ENCODE measurements at places on chromosomes 12 and 14.
A peak's percentile ranks its signal among the peaks of the same experiment; 100 is the strongest.

GRCh38 chr12:100579844-100580243, 6.4 kb downstream of the GAS2L3 start:
- no peak for DNase-seq

- no peak for DNase-seq
These were observed 164.5 kb upstream of the DYRK2 start for GRCh38 chr12:67483871-67484554.

DNA sequence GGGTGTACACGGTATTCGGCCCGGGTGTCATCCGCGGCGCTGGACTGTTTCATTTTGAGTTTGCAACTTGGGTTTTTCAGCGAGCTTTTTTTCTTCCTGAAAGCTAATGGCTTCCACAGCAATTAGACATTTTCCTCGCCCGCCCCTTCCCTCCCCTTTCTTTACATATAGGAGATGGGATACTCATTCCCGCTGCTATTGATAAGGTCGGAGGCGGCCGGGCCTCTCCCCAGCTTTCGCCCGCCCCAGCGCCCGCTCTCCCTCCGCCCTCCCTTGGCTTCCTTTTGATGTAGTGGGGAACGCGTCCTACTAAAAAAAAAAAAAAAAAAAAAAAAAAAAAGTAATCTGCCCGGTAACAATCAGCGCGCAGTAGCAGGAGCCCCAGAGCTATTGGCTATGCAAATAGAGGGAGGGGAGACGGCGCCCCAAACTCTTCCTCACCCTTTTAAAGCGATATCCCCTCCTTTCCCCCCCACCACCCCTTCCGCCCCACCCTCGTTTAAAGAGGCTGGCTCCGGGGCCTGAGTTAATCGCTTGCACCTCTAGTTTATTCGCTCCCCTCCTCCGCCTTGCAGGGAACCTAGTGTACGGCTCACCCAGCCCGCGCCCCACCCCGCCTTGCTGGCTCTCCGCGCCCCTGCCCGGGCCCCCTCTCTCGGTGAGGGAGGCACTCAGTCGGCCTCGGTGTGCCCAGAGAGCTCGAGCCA, 1.7 kb upstream of the CCND2 start:
- DNase-seq, result peak; percentile 78

GRCh38 chr12:1917172-1918070, 1.0 kb downstream of the CACNA2D4 start:
- no peak for DNase-seq

- DNase-seq, result no peak
These were observed 362.6 kb downstream of the DAD1 start for GRCh38 chr14:22226381-22226780.

GRCh38 chr14:34103176-34103575, 152.3 kb upstream of the EGLN3 start:
- no peak for DNase-seq

DNA sequence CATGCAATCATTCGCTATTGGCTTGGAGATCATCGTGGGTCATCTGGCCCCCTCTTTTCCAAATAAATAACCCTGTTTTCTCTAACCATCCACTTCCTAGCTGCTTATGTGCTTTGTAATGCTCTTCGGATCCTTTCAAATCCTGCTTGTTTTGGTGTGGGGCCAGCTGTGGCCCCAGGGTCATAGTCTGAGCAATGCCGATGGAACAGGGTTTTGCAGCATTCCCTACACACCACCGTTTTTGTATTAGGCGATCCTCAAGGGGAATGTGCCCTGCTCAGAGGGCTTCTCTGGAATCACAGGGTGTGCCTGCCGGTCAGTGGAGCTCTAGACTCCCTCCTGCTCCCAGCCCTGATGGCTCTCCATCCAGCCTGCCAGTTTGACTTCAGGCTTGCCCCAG, 78.1 kb upstream of the NRXN3 start:
- DNase-seq, result no peak

GRCh38 chr12:68864604-68865003, 56.6 kb downstream of the MDM2 start:
- DNase-seq, result no peak

DNA sequence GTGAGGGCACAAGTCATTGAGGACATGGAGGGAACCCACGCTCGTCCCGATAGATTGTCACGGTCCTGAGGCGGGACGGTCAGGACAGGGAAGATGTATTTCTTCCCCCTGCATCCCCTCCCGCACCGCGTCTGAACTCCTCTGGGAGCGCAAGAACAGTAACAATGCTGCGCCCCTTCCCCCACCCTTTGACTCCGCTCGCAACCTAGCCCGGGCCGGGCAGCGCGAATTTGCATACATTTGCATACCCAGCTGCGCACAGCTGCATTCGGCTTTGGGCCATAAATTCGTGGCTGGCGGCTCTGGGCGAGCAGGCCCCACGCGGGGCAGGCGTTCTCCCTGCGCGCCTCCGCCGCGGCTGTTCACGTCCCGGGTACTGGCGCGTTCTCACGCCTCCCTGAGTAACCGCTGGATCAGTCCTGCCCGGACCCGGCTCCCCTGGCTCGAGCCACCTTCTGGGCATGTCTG, 29.0 kb upstream of the SMUG1 start:
- DNase-seq, result no peak

- no peak for DNase-seq
These were observed 119.3 kb upstream of the MDM1 start for GRCh38 chr12:68451261-68452077.

DNA sequence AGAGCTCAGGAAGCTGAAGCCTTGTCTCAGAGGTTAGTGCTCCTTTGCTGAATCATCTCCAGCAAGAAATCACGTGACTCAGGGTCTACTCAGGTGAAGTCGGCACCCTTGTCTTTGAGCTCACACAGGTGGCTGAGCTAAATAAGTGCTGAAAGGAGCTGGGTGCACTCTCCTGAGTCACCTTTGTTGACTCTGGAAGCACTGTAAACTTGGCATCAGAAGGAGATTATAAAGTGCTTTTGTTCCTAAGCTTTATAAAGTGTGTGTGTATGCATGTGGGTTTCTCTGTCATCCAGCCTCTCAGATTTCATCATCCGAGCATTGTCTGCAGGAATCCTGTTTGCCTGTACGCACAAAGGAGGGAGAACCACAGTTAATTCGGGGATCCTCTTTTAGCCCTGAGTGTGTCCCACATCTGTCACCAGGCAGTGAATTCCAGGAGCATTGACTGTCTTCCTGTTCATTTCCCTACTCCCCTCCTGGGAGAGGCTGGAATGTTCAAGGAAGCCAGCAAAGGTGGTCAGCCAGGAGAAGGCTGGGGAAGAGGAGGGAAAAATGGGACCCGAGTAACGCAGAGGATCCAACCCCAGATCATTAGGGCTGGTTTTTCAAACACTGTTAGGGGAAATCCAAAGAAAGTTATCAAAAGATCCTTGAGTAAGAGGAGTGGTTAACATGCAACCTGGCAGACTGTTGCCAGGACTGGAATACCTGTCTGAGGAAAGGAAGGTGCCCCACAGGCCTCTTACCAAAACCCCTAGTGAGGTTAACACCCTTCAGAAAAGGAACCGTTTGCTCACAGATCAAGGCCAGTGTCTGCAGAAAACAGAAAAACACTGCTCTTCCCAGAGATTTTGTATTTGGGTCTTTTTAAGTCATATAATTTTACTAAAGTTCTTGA, 157.5 kb upstream of the HIF1A start:
- no peak for DNase-seq

DNA sequence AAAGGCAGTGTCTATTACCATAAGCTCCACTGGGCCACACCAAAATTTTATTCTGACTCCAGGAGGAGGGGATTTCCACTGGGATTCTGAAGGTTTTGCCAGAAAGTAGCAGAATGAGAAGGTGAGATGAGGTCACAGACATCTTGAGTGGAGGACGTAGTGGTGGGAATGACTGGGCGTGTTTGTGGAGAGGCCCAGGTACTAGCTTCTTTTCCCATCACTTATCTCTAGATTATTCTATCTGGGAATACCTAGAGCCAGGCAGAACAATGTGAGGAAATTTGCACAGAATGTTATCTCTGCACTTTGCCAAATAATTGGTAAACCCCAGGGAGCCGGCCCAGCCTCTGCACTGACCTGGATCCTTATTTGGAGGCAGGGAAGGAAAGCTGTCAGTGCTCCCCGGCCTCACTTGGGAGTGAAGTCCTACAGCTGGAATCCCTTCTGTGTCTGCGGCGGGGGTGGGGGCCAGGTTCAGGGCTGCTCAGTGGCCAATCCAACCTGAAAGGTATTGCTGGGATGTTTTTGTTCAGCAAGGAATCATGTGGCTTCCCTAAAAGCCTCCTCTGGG, 129.4 kb downstream of the C12orf75 start:
- DNase-seq, result no peak

GRCh38 chr12:4293299-4293965, 19.9 kb downstream of the CCND2 start:
- no peak for DNase-seq

- no peak for DNase-seq
These were observed 85.4 kb downstream of the STXBP6 start for GRCh38 chr14:24964591-24964990.

GRCh38 chr14:104298458-104298857, 160.1 kb downstream of the KIF26A start:
- no peak for DNase-seq

DNA sequence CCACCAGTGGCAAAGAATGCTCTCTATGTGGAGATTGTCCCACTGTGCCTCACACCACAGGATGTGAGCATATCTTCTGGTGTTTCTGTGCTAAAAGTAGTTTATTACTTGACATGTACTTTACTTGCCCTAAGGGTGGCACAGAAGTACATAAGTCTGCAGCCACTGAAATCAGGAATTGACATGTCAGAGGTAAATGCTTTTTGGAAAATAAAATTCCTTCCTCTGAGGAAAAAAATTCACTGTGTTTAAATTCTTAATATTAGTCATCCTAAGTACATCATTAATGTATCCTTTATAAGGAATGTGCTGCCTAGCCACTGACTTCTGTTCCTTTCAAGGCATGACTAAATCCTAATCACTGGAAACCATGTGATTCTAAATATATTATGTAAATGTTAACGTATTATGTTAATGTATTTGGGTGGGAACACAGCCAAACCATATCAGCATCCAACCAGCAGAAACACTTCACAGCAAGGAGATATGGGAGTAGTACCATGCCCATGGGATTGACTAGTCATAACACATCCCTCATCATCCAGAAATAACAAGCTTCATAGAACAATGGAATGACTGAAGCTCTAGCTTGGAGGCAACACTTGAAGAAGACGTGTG, 239.7 kb upstream of the PPFIA2 start:
- no peak for DNase-seq

- no peak for DNase-seq
These were observed 332.0 kb downstream of the MED13L start for GRCh38 chr12:115945491-115945885.
